Ovary (tissue), 10 donors: ENCODE measurements at places on chromosomes 6 and 20. TPM values are rescaled to one million over a fixed set of nuclear protein-coding genes. Genes with fewer than 3 reads are reported as not detected.

GRCh38 chr6:41652866-41653652, 14.8 kb downstream of the MDFI start:
- H3K36me3 ChIP-seq, result no peaks in the 10 kb centered on the region
- no peak for DNase-seq
- no peaks in the 10 kb centered on the region for H3K27me3 ChIP-seq
- no peak overlapping the region for H3K27ac ChIP-seq
- no peak overlapping the region for H3K4me3 ChIP-seq

- DNase-seq, result no peak
- no peaks in the 10 kb centered on the region for H3K4me1 ChIP-seq
- no peak overlapping the region for H3K4me3 ChIP-seq
- H3K27me3 ChIP-seq, result no peaks in the 10 kb centered on the region
- H3K36me3 ChIP-seq, result no peaks in the 10 kb centered on the region
These were observed 195.5 kb upstream of the PRDM1 start for GRCh38 chr6:105890521-105891244.

DNA sequence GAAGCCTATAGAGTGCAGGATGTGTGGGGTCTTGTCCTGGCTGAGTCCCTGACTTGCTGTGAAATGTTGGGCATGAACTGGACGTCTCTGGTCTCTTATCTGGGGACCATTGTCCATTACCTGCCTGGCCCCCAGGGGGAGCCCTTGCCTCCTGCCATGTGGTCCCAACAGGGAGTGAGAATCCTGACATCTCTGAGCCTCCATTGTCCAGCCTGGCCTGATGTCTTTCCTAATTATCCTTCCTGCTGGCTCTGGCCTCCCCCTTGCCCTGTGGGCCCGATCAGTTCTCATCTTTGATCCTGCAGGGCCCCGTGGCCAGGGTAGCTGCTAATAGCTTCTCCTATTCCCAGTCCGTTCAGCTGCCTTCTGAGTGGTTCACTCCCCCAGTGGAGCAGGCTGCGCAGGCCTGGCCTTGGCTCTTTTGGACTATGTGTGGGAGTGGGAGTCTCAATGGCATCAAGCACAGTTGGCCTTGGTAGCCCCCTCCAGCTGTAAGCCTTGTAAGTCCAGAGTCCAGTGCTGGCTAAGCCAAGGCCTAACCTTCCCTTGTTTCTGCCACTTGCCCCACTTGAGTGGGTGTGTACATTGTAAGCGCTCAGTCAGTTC, 77.9 kb upstream of the RALY start:
- H3K36me3 ChIP-seq, result no peaks in the 10 kb centered on the region
- no peak overlapping the region for H3K4me3 ChIP-seq

Gene OLIG3
- not detected for total RNA-seq

Gene OR2J2
- total RNA-seq, result not detected
